Kidney (tissue), 22 donors: ENCODE measurements at places on chromosomes 2 and 18.

DNA sequence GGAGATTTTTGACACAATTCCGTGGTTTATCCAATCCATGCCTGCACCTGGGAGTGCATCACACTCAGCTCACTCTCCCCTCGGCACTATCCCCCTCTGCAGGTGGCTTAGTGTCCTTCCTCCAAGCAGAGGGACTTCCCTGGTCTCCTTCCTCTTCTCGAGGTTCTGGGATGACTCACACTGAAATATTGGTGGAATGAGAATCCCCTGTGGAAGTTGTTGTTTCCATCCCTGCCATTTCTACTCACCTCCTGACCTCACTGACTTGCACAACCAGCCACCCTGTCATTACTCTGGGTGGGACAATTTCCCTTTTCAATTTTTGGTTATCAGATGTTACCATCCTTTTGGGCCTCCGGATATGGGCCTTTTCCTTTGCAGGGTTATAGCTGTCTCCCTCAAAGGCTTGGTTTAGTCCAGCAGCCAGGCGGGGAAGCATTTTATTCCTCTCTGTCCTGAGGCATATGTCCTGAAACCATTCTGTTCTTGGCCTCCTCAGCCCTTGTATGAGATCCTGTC is 59.9 kb downstream of the PTPRM start:
- DNase-seq = no peak

DNA sequence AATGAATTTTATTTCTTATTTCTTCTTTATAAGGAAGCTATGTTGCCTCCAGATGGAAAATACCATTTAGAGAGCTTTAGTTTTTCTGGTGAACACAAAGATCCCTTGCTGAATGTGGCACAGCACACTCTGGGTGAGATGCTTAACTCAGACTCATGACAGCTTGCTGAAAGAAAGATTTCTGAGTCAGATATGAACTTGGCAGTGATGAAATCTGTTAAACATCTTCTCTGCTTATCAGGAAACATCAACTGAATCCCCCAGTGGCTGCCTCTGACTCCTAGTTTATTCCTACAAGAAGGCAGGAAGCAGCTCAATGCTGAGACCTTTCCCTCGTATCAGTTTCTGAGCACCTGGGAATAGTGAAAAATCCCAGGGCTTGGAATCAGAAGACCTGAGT is 162.8 kb downstream of the OSR1 start:
- DNase-seq = no peak

GRCh38 chr2:28068088-28068487 is 177.6 kb downstream of the BABAM2 start:
- DNase-seq = no peak

DNA sequence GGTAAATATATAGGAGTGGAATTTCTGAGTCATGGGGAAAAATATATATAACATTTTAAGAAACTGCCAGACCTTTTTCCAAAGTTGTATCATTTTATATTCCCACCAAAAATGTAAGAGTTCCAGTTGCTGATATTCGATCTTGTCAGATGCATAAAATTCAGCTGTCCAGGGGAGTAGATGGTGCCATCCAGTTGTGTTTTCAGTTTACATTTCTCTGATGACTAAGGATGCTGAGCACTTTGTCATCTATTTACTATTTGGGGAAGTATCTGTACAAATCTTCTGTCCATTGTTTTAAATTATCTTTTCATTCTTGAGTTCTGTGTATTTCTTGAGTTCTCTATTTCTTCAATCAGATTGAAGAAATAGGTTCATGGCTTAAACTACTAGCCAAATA is 126.1 kb downstream of the RTN4 start:
- DNase-seq = no peak

- DNase-seq = no peak
Measured at GRCh38 chr2:233689031-233689430, 3.7 kb upstream of the UGT1A6 start.
